ENCODE measurements at places on chromosomes 16 and 17.

DNA sequence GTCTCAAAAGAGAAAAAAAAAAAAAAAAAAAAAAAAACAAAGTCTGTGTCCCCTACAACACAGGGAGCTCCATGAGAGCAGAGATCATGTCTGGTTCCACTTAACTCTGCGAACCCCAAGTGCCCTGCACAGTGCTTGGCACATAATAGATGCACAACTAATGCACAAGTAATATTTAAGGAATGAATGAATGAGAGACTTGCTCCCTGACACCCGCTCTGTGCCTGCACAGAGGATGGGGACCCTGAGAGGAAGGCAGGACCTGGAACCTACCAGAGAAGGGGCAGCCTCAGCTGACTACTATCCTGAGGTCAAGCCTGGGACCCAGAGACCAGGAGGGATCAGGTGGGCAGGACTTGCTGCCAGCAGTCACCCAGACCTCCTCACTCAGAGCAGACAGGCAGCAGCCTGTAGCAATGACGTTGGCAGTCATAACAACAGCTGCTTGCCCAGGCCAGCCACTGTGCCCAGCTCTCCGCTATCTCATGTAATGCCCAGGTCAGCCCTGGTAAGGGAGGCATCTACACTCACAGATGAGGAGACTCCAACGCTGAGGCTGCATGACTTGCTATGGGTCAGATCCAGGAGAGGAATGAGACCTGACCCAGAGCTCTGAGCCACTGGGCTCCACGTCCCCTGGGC, 2.9 kb downstream of the MYO15A start:
- DNase-seq = no peak

- peak; percentile 91 for DNase-seq
These were observed 99.3 kb downstream of the GAS7 start for GRCh38 chr17:10099051-10099571.

DNA sequence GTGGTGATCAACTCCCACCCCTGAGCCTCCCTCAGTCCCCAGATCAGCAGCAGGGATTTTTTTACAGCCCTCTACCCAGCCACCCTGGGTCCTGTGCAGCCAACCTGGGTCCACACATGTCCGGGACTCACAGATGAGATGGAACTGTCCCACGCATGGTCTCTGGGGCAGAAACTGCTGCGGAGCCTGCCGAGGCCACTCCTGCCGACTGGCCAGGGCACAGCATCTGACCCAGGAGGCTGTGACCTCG, 48.0 kb upstream of the ZCCHC14 start:
- DNase-seq = no peak

GRCh38 chr17:45218895-45219661, 2.6 kb upstream of the FMNL1 start:
- DNase-seq = peak; percentile 90

GRCh38 chr16:69794486-69794885, 32.4 kb downstream of the WWP2 start:
- DNase-seq = peak; percentile 27

Data from AG10803 (cell line).